ENCODE measurements at places on chromosomes 7 and 10.

DNA sequence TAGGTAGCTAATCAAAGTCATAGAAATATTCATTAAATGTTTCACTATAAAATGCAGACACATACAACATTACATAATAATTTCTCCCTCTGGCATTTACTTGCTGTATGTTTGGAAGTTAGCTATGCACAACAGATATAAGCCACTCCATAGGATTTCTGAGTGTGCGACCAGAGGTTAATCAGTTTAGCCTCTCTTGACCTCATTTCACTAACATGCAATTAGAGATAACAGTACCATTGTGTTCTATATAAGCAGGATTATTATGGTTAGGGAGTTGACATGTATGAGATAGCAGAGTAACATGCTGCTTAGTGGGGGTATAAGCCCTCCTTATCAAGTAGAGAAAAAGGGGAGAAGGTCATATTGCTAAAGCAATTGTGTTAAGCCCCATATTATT is 26.4 kb downstream of the GLUD1 start:
- no peak for DNase-seq

GRCh38 chr10:93226619-93227018 is 152.9 kb downstream of the CYP26A1 start:
- no peak for DNase-seq

- DNase-seq = no peak
Observed at GRCh38 chr7:116672596-116673456, 830 bp downstream of the MET start.

DNA sequence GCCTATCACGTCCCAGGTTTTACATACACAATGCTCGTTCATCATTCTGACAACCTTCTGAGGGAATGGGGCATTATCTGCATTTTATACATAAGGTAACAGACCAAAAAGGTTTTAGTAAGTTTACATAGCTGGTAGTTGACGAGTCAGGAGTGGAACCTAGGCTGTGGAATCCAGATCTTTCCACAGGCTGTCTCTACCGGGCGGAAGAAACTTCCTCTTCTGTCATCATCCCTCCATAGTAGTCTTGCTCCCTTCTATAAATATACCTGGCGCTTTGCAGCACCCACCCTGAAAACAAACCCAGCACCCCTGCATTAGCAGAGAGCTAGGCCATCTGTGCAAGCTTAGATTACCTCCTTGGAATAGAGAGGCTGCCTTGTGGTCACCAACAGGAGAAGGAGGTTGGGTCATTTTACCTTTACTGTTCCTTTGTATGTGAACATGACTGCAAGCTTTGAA is 1.3 kb downstream of the TSPAN13 start:
- DNase-seq = no peak

- DNase-seq = no peak
Observed at GRCh38 chr10:49419005-49419404, 23.1 kb upstream of the DRGX start.

- DNase-seq = no peak
Observed at GRCh38 chr7:84612981-84613681, 418.5 kb upstream of the SEMA3A start.

GRCh38 chr10:118842843-118843624 is 88.3 kb upstream of the CACUL1 start:
- no peak for DNase-seq

DNA sequence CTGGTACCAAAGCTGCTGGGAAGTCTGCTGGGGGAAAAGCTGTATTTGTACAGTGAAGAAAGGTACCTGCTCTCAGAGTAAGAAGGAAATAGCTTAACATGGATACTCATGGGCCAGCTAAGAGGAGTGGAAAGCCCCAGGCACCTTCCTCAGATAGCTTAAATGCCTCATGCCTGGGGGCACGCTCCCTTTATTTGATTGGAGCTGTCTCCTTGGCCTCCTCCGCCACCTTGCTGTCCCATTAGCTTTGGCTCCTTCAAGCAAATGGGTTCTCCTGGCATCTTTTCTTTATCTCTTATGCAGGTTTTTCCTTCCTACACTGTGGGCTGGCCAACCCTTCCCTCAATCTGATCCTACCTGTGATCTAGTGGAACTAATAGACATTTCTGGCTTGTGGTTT is 318.5 kb downstream of the SH2D4B start:
- no peak for DNase-seq

GRCh38 chr7:29139191-29139590 is 7.1 kb downstream of the CPVL start:
- no peak for DNase-seq

GRCh38 chr10:82618007-82618406 is 743.0 kb downstream of the NRG3 start:
- DNase-seq = no peak

- no peak for DNase-seq
Observed at GRCh38 chr10:34198953-34199352, 616.1 kb downstream of the PARD3 start.

GRCh38 chr7:125857606-125858005 is 928.0 kb upstream of the POT1 start:
- no peak for DNase-seq

DNA sequence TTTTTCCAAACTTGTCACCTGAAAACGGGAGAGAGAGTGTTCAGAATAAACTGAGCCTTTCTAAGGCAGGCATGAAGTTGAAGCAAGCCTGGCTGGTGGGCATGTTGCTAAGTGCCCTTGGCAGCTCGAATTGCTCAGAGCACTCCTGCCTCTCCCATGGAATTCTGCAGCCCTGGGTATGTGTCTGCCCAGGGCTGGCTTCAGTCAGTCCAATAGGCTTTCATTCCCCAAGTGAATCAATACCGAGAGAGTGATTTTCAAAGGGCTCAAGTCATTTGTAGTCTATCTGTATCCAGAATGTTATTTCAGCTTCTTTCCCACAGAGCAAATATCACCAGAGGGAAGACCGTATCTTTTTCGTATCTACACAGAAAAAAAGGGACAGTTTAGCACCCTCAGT is 415.5 kb upstream of the COBL start:
- no peak for DNase-seq

- DNase-seq = no peak
Observed at GRCh38 chr10:22570733-22571430, 143.5 kb downstream of the PIP4K2A start.

DNA sequence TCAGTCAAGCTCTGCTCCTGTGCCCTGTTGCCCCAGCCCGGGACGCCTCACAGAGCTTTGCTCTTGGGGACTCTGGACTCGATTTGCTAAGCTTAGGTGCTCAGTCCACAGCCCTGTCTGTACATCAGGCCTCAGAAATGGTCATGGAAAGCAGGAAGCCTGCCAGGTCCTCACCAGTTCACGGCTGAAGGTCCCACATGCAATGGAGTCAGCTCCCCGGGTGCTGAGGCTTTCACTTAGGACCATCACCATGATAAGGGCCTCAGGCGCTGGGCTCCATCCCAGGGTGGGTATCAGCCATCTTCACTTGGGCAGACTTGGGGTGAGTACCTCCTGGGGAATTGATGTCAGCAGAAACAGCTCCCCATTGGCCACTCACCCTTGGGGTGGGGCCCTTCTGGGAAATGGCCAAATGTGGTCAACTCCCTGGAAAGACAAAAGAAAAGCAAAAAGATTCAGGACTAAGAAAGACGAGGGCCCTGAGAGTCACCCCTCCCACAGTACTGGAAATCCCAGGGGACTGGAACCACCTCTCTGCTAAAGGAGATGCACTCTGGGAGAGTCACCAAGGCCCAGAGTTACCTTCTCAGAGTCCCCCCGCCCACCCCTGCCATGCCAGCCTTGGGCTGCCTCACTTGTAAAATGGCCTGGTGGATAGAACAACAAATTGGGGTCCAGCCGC is 37.6 kb downstream of the FAM53B start:
- DNase-seq = no peak

- no peak for DNase-seq
Observed at GRCh38 chr10:18005445-18005780, 53.7 kb downstream of the SLC39A12 start.

- DNase-seq = no peak
Observed at GRCh38 chr10:98748298-98748697, 301.6 kb upstream of the HPS1 start.

- no peak for DNase-seq
Observed at GRCh38 chr10:29113616-29113945, 175.3 kb upstream of the LYZL1 start.

GRCh38 chr10:33325929-33326328 is 8.5 kb downstream of the NRP1 start:
- DNase-seq = no peak

- no peak for DNase-seq
Observed at GRCh38 chr10:110103921-110104461, 96.2 kb downstream of the ADD3 start.
